ENCODE measurements at places on chromosomes 4 and X. TPM values are rescaled to one million over a fixed set of nuclear protein-coding genes. Genes with fewer than 3 reads are reported as not detected.

The GASK1B gene
- not detected for total RNA-seq

The FAM149A gene
- total RNA-seq, result 0.44 TPM

The P2RY8 gene
- 21.2 TPM for total RNA-seq

The OTUD6A gene
- total RNA-seq, result not detected

The FMR1NB gene
- total RNA-seq, result not detected

DNA sequence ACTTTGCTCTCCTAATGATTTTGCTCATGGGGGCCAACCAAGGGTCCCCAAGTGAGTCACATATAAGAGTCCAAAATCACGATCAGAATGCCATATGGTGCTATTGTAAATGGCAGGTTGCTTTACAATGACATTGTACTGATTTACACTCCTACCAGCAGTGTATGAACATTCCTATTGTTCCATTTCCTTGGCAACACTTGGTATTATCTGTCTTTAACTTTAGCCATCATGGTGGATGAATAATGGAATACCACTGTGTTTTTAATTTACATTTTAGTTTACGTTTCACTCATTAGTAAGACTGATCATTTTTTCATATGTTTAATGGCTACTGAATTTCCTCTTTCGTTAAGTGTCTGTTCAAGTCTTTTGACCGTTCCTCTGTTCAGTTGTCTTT lies 96.5 kb downstream of the NYX start:
- no peaks in the 10 kb centered on the region for H3K4me1 ChIP-seq
- no peak overlapping the region for H3K4me3 ChIP-seq
- H3K27ac ChIP-seq, result no peak overlapping the region
- DNase-seq, result no peak

DNA sequence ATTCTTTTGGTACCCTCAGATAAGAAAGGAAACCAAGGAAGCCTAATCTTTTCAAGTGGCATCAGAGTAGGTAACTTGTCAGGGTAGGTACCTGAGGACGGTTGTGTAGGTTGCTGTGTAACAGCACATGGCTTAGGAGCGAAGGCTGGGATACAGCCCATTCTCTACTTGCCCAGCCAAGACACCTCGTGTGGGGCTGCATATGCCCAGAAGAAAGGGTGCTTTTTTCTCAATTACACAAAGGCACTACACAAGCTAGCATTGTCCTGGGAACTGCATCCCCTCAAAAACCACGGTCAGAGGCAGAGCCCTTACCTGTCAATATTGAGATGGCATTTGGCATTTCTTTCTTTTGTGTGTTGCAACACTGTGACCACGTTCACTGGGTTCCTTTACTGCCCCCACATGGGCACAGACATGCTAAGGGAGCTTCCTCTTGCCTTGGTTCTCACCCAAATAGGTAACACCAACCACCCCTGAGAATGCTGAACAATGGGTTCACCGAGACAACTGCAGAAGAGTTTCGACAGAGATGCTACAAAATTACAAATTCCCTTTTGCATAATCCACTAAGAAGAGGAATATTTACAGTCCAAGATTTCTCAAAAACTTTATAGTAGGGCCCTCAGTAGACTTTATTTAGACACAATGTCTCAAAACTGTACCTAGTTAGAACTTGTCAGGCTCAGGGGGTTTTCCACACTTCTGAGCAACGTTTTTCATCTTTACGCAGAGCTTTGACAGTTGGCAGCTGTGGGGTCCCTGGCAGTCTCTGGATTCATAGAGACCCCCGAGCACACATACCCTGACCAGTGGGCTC lies 35.8 kb upstream of the TNIP3 start:
- peaks cover 27% of the 10 kb centered on the region for H3K4me1 ChIP-seq
- no peak overlapping the region for H3K4me3 ChIP-seq

DNA sequence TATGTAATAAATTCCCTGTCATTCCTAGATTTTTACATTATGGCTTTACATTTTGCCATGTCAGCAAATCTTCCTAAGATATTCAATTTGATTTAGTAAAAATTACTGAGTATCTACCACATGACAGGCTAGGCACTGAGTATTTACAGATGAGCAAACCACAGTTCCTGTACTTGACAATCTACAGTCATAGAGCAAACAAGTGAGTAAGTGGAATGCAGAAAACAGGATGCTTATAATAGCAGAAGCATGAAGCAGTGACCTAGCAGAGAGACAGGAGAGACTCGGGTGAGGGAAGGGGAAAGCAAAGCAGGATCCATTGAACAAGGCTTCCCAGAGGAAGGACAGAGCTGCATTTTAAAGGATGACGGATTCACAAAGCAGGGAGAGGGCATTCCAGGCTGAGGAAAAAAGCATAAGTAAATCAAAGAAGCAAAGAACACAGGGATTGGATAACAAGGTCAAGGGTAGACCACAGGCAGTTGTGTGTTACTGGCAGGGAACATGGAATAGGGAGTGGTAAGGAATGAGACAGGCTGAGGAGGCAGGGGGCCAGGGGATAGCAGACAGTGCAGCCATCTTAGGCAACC lies 124.7 kb upstream of the C1QTNF7 start:
- no peaks in the 10 kb centered on the region for H3K36me3 ChIP-seq
- H3K4me3 ChIP-seq, result no peak overlapping the region
- no peak for DNase-seq
- H3K27me3 ChIP-seq, result peaks cover 3% of the 10 kb centered on the region
- H3K27ac ChIP-seq, result no peak overlapping the region

DNA sequence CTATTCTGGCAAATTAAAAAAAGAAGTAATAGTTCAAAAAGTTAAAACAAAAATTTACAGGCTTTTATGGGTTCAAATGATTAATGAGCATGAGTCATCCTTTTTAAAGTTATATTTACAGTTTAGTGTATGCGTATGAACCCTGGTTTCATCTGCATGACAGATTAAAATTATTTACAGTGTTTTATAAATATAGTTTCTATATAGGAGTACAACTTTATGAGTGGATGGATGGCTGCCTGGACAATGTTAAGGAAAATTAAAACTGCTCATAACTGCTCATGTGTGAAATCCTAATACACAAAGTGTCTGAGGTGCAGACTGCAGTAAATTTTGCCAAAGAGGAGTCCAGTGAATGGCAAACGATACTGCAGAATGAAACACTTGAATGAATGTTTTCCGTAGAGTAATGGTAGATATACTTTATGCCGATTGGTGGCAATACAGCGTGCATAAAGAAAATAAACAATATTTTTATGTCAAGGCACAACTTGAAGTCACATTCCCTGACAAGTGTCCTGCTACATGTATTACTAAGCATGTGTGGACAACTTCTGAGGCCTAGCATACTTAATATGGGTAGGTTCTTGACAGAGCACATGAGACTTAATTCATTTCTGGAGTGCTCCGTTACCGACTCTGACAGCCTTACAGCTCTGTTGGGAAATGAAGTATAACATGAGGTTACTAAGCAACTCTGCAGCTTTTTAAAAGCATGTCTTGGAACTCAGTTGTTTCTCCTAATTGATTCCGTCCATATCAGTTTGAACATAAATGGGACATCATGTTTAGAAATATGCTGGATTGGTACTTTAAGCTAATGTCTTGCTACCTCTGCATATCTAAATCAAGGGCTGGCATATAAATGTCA lies 985.6 kb upstream of the PCDH7 start:
- no peak overlapping the region for H3K27ac ChIP-seq
- H3K4me1 ChIP-seq, result no peaks in the 10 kb centered on the region
- H3K36me3 ChIP-seq, result no peaks in the 10 kb centered on the region
- no peak overlapping the region for H3K4me3 ChIP-seq
- no peak for DNase-seq
- H3K27me3 ChIP-seq, result no peaks in the 10 kb centered on the region

Data from activated CD4-positive, alpha-beta T cell treated with anti-CD3 and anti-CD28 coated beads for 36 hours (primary cell).